Stimulated activated CD4-positive, alpha-beta T cell treated with anti-CD3 and anti-CD28 coated beads, Interleukin-4, amount 100 ng/mL, for 4 hours (primary cell): ENCODE measurements at places on chromosomes 16 and 17.

- DNase-seq, result no peak
Measured at GRCh38 chr17:73163043-73163442, 1.8 kb upstream of the SSTR2 start.

DNA sequence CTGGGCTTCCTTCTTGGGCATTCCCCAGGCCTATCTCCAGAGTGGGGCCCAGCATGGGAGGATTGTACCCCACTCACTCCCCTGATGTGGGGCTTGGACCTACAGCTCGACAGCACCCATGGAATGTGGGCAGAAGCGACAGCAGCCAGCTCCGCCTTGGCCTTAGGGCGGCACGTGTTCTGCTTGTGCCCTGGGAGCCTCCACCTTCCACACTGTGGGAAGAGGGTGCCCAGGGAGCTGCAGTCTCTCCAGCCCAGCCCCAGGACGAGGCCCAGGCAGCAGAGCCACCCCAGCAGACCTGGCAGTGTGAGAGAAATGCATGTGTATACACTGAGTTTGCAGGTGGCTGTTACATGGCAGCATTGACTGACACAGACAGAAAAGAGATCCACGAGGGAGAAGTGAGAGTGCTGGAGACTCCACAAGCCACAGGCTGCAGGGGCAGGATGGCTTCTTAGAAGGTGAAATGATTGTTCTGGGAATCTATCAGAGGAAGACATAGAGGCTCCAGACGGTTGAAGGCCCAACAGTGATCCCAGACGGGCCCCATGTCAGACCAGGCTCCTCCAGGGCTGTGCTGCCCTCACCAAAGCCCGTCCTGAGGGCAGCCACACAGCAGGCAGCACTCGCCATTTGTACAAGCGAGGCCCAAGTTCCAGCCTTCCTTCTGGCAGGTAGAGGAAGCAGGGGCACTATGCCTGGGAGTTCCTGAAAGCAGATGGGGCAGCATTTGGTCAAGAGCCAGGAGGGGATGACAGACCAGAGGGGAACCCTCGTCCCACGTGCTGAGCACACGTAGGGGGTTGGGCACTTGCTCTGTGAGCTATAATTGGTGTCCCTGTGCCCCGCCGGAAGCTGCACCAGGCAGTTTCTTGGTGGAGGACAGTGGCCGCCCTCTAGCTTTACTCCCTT is 2.8 kb upstream of the DNASE1 start:
- no peak for DNase-seq

GRCh38 chr17:13024526-13025257 is 6.9 kb upstream of the ELAC2 start:
- peak; percentile 51 for DNase-seq

DNA sequence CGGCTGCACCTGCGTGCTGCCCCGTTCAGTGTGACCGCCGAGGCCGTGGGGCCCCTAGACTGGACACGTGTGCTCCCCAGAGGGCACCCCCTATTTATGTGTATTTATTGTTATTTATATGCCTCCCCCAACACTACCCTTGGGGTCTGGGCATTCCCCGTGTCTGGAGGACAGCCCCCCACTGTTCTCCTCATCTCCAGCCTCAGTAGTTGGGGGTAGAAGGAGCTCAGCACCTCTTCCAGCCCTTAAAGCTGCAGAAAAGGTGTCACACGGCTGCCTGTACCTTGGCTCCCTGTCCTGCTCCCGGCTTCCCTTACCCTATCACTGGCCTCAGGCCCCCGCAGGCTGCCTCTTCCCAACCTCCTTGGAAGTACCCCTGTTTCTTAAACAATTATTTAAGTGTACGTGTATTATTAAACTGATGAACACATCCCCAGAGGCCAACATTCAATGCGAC is 1.7 kb downstream of the IL17C start:
- DNase-seq, result no peak

GRCh38 chr17:65509032-65509431 is 52.4 kb downstream of the AXIN2 start:
- DNase-seq, result no peak

- no peak for DNase-seq
Measured at GRCh38 chr16:24208710-24209109, 47.4 kb upstream of the CACNG3 start.

GRCh38 chr17:40481106-40481505 is 20.3 kb downstream of the TNS4 start:
- DNase-seq, result no peak

DNA sequence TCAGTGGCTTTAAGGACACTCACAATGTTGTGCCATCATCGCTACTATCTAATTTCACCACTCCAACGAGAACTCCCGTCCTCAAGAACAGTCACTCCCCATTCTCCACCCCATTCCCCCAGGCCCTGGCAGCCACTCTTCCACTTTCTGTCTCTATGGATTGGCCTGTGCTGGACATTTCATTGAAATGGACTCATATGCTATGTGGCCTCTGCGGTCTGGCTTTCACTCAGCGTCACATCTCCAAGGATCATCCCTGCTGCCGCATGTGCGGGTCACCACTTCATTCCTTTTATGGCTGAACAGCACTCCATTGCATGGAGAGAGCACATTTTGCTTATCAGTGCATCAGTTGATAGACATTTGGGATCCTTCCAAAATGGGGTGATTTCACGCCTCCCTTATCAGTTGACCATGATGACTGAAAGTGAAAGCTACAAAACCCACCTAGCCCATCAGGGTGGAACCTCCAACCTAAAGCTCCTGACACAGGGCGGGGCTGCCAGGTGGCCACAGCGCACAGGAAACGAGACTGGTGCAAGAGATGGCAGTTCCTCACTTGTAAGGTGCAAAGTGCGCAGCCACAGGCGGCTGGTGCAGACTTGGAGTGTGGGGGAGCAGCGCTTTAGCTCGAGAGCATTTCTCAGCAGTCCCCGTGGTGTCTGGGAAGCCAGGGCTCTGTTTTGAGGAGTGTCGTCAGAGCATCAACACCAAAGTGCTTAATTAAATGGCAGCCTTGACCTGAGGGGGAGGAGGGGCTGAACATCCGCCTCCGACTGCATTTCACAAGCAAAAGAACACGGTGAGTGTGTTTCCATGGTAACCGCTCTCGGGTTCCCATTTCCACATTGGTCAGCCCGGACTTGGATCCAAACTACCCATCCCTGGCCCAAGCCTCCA is 23.8 kb downstream of the COTL1 start:
- peak; percentile 67 for DNase-seq

DNA sequence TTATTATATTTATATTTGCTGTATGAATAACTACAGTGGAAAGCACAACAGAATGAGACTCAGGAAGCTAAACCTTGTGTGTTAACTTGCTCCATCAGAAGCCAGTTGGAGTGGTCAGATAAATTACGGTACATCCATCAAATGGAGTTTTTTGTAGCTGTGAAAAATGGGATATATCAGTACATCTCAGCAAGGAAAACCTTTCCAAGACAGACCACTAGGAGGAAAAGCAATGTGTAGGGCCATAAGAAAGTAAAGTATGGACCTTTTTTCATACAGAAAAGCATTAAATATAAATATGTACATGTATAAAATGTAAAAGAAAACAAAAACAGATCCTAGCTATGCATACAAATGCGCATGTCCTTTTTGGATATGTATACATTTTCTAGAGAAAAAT is 403.8 kb upstream of the CDH11 start:
- DNase-seq, result no peak

GRCh38 chr17:76384987-76385891 is 830 bp downstream of the SPHK1 start:
- DNase-seq, result peak; percentile 48

DNA sequence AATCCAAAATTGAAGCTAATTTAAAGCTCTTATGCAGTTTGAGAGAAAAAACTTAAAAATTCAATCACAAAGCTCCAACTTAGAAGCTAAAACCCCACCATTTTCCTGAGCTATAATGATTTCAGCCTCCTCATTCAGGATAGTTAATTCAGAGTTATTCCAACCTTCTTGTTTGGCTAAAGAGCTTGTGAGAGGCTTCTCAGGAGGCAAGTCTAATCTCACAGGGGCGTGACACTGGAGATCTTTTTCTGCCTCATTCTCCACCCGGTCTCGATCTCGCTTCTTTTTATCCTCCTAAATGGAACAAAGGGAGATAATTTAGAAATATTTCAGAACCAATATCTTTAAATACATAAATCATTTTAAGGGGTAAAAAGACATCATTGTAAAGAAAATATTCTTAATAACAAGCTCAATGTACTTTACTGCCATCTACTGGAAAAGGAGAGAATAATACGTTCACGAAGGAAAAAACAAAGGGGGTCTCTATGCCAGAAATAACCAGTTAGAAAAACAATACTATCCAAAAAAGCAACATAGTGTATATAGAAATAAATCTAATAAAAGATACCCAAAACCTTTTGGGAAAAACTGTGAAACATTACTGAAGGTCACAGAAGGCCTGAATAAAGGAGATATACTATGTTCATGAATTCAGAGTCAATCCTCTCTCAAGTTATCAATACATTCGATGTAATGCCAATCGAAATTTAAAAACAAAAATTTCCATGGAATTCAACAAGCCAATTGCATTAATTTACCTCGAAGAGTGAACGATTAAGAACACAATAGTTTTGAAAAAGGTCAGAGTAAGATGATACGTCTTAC is 13.9 kb downstream of the BRD7 start:
- no peak for DNase-seq

DNA sequence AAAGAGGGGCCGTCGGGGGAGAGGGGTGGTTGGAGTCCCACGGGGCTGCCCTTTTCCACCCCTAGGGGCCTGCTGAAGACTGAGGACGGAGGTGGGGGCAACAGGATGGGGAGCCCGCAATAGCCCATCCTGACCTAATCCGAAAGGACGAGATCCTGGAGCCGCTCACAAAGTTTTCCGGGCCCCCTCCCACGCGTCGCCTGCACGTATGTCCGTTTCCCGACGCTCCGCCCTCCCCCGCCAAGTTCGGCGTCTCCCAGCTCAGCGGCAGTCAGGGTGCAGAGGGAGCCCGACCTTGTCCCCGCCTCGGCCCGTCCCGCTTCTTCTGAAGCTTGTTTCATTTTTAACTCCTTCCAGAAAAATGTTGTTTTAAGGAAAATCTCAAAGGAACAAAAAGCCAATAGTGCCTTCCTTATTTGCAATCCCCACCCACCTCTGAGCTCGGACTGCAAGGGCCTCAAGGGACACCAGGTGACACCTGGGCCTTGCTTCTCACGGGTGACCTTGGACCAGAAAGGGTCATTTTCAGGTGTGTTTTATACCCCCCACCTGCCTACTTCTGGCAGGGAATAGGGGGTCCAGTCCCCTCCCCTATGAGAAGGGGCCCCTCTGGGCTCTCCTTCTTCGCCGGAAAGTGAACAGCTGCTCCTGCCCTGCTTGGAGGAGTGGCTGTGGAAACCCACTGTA is 3.4 kb upstream of the ZNF423 start:
- DNase-seq, result no peak
